ENCODE measurements at places on chromosomes 3 and 15.
A peak's percentile ranks its signal among the peaks of the same experiment; 100 is the strongest.

- no peak for DNase-seq
Observed at GRCh38 chr3:165624761-165625160, 212.5 kb downstream of the BCHE start.

DNA sequence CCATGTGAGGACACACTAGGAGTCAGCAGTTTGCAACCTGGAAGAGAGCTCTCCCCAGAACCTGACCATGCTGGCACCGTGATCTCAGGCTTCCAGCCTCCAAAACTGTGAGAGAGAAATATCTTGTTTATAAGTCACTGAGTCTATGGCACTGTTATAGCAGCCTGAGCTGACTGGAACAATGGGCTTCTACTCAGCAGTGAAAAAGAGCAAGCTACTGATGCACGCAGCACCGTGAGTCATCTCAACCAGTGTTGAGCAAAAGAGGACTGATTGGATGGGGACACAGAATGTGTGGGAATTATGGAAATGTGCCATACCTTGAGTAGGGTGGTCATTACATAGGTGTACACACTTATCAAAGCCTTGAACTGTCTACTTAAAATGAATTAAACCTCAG, 230.4 kb downstream of the PLCL2 start:
- DNase-seq: no peak

DNA sequence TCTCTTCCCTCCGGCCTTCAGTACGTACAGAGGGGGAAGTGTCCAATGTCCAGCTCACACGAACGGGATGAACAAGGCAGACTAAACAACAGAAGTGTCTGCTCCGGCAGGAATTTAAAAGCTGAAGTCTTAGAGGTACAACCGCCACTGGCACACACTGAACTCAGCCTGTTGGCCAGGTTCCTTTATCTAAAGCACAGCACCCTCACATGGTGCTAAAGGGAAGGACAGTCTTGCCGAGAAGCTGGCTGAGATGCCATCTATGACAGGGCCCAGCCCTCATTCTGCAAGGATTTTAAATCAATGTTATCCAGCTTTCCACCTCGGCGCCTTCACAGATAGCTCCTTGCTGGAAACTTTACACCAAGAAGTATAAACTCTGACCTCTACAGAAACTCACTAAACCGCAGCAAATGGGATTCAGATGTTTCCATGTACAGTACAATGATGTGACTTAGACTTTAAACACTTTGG, 2.8 kb downstream of the ADAMTS17 start:
- DNase-seq: no peak

DNA sequence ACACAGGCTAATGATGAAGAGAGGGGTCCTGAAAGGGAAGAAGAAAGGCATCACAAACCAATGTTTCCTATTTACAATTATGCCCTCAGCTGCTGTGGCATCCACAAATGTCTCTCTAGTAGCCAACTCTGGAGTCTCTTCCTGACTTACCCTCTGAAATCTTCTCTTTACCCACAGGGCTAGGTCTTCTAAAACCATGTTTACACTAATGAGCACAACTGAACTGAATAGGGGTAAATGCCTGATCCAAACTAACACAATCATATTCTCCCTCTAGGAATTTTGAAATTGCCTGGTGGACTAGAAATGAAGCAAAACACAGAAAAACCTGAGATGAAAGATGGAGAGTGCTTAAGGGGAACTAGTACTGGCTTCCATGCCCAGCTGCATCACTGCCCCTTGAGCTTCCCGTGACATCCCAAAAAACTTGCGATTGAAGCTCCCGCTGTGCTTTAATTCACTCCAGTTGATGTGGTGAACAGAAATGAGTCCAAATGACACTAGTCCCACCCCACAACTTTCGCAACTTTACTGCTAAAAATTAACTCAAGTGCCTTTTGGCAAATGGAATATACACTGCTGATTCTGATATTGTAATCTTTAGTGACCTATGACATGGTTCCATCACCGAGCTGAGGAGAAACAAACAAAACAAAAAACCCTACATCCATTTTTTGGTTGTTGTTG, 32.8 kb downstream of the CFAP20DC start:
- no peak for DNase-seq

DNA sequence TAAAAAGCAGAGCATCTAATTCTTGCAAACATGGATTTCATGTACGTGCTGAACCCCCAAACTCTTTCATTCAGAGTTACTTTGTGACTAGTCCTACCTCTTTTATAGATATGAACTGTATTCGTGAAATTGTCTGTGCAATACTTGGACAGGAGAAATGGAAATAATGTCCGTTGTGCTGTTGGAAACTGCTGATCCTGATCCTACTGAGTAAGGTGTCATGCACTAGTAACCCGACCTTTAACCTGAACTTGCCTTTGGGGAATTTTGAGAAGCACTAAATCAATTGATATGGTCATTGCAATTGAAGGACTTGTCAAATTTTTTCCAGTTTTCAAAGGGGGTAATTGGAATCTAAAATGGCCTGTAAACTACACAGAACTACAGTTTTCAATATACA, 856.4 kb downstream of the ROBO1 start:
- no peak for DNase-seq

GRCh38 chr3:42730294-42730693, 27.7 kb upstream of the HHATL start:
- no peak for DNase-seq

DNA sequence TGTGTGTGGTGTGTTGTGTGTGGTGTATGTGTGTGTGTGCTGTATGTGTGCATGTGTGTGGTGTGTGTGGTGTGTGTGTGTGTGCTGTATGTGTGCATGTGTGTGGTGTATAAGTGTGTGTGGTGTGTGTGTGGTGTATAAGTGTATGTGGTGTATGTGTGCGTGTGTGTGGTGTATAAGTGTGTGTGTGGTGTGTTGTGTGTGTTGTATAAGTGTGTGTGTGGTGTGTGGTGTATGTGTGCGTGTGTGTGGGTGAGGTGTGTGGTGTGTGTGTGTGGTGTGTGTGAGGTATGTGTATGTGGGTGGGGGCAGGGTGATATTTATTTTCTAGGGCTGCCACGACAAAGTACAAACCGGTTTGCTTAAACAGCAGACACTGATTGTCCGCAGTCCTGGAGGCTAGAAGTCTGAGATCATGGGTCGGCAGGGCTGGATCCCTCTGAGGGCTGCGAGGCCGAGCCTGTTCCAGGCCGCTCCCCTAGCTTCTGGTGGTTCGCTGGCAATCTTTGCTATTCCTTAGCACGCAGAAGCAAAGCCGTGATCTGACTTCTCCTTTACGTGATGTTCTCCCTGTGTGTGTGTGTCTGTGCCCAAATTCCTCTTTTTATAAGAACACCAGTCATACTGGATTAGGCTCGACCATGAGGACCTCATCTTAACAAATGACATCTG, 160.2 kb downstream of the XXYLT1 start:
- no peak for DNase-seq

DNA sequence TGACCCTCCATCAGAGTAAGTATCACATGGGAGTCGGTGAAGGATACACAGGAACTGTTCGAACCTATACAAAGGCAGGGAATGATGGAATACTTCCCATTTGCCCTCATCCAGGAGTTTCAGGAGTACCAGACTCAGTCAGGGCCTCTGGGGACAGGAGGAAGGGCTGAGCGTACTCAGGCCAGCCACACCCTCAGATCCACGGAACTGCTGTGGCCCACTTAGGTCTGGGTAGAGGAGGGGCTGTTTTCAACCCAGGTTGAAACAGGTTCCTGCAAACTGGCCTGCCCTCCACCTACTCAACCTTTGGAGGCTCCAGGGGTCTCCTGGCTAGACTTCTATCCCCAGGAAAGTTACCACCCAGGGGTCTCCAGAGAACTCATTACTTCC, 6.7 kb upstream of the IGDCC3 start:
- no peak for DNase-seq

- no peak for DNase-seq
Observed at GRCh38 chr3:60216462-60217075, 1034.7 kb downstream of the FHIT start.

- DNase-seq: no peak
Observed at GRCh38 chr3:112424394-112424793, 74.9 kb downstream of the BTLA start.

DNA sequence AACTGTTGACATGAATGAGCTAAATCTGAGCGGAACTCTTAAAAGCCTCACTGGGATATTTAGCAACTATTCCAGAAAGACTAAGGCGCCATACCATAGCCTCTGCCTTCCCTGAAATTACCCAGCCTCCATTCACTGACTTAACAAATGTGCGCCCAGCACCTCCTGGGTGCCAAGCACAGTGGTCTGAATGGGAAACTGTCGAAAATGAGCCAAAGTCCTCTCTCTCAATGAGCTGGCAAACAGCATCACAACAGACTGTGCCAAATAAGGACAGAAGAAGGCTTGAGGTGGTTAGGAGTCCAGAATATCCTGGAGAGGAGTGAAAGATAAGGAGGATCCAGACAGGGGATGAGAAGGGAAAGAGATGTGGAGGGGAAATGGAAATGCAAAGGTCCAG, 332.4 kb downstream of the MAGI1 start:
- DNase-seq: no peak

DNA sequence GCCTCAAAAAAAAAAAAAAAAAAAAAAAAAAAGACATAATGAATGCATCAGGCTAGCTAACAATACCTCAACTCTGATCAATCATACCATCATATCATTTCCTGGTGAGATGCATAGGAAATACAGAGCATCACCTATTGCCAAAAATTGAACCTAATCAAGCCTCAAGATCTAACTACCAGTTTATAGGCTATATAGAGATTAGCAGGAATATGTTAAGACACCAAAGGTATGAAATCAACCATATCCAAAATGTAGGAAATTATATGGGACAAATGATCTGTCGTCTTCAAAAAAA, 387 bp upstream of the VPS33B start:
- DNase-seq: no peak

DNA sequence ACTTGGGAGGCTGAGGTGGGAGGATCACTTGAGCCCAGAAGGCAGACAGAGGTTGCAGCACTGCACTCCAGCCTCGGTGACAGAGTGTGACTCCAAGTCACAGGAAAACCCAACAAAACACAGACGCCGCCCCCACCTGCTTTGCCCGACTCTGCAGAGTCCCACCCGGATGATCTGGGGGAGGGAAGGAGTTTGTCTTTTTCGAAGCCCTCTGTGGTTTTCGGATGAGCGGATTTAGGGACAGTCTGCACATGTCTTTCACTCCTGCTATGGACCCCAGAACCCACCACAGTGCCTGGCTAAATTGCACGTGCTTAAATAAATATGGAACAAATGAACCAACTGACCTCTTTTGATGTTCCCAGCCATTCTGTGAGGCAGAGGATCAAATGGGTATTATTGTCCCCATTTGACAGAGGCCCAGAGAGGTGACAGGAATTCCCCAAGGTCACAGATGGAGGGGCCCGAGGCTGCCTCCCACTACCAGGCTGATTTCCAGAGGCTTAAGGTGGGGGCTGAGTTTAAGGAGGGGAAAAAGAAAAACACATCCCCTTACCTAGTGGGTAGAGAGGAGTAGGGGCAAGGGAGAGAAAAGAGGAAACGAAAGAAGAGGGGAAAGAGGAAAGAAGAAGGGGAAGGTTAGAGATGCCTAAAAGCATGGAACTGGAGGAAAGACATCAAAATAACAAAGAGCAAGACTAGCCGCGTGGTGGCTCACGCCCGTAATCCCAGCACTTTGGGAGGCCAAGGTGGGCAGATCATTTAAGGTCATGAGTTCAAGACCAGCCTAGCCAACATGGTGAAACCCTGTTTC, 59.4 kb upstream of the TFRC start:
- DNase-seq: no peak

GRCh38 chr15:35736150-35736549, 190.2 kb upstream of the DPH6 start:
- DNase-seq: no peak

GRCh38 chr3:71681224-71681668, 44.0 kb downstream of the EIF4E3 start:
- peak; percentile 36 for DNase-seq

DNA sequence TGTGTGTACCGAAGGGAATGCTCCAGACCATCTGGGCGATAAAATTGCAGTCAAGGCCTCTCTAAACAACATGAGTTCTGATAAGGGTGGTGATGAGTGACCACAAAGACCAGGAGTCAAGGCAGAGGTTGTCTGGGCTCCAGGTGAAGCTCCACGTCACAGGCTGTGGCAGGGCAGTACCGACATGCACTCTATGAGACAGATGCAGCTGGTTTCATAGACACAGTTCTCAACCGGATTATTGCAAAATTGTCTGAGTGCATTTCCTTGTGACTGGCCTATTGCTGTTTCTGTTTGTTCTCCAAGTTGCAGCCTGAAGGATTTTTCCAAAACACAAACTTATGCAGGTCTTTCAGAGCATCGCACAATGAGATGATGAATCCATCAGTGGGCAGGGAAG, 157.5 kb upstream of the HES1 start:
- DNase-seq: no peak

DNA sequence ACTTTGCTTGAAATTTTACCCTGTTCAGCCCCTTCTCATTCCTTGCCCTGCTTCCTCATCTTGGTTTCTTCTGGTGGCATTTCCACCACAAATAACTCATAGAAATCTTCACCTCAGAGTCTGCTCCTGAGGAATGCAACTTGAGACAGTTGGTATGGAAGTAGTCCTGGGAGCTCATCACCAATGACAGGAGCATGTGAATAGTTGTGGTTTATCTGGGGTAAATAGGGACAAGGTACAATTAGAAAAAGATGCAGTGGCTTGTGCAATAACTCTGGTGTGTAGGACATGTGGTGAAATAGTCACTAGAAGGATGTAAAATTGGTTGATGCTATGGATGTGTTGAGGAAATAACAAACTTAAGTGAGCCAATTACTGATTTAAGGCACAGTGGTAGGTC, 72.7 kb upstream of the CHRNA7 start:
- DNase-seq: no peak

- DNase-seq: no peak
Observed at GRCh38 chr3:119782460-119782859, 559 bp downstream of the NR1I2 start.

DNA sequence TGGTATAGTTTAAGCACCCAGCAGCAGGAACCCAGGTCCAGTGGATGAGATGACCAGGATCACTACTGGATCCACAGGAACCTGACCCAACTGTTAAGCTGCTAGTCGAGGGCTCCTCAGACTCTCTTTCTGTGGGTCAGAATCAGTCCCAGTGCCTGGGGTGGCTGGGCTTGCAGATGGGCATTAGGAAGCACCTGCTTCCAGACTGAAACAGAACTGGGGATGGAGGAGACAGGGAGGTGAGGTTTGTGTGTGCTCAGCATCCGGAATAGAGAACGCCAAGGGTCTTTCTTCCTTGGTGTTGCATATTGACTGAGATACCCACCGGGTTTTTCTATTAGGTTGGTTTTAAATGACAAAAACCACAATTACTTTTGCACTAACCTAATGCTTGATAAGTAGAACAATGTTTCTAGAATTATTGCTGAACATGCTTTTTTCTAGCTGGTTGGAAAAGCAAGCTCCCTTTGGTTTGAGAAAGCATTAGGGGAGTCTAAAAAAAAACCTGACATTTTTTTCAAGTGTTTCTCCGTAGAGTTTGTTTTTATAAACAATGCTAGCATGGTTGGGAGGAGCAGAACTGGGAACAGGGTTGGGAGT, 779 bp downstream of the ST3GAL6 start:
- DNase-seq: no peak

- DNase-seq: no peak
Observed at GRCh38 chr15:30985081-30985531, 6.3 kb downstream of the MTMR10 start.

GRCh38 chr15:65936282-65936681, 67.0 kb downstream of the RAB11A start:
- DNase-seq: no peak

Data from amniotic stem cell (primary cell).